ENCODE measurements at places on chromosomes 7 and 10. TPM values are rescaled to one million over a fixed set of nuclear protein-coding genes. Genes with fewer than 3 reads are reported as not detected.
A peak's percentile ranks its signal among the peaks of the same experiment; 100 is the strongest.

OR2A5 gene
- total RNA-seq: not detected

GRCh38 chr7:116726713-116727431 is 54.9 kb downstream of the MET start:
- DNase-seq: no peak
- H3K4me1 ChIP-seq: peaks cover 18% of the 10 kb centered on the region
- H3K27ac ChIP-seq: 0 out of 2 replicates have a peak overlapping the region, but pooled peaks have one; percentile 20
- H3K27me3 ChIP-seq: no peaks in the 10 kb centered on the region

- no peak for DNase-seq
- H3K27ac ChIP-seq: no peak overlapping the region
- peaks cover 40% of the 10 kb centered on the region for H3K4me1 ChIP-seq
These were observed 10.1 kb upstream of the MNX1 start for GRCh38 chr7:157020514-157021070.

DNA sequence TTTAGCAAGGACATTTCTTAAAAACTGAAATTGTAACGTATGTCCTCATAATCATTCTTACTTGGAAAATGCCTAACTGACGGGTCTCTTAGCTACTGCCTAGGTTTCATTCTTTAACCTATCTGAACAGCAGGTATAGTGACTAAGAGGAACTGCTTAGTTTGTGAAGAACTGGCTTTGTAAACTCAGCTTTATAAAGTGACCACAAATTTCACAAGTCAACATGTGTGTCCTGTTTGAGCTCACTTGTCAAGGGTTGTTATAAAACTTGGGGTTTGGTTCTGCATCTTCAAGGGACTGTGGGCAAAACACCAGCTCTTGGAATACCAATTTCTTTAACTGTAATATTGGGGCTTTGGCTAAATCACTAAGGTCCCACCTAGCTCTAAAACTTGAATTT is 32.2 kb downstream of the MRPS33 start:
- H3K27ac ChIP-seq: no peak overlapping the region
- no peaks in the 10 kb centered on the region for H3K4me1 ChIP-seq
- no peak for DNase-seq
- no peaks in the 10 kb centered on the region for H3K27me3 ChIP-seq
- H3K36me3 ChIP-seq: no peaks in the 10 kb centered on the region
- no peak overlapping the region for H3K4me3 ChIP-seq

GRCh38 chr10:121654021-121654545 is 55.8 kb upstream of the FGFR2 start:
- no peak overlapping the region for H3K27ac ChIP-seq
- H3K4me1 ChIP-seq: peaks cover 16% of the 10 kb centered on the region
- no peak for DNase-seq
- no peak overlapping the region for H3K4me3 ChIP-seq

GRCh38 chr7:113060100-113060499 is 26.5 kb downstream of the GPR85 start:
- DNase-seq: no peak
- H3K27me3 ChIP-seq: peaks cover 2% of the 10 kb centered on the region
- H3K36me3 ChIP-seq: no peaks in the 10 kb centered on the region
- no peak overlapping the region for H3K27ac ChIP-seq
- H3K4me1 ChIP-seq: no peaks in the 10 kb centered on the region
- H3K4me3 ChIP-seq: no peak overlapping the region

GRCh38 chr7:129657363-129657762 is 45.8 kb downstream of the NRF1 start:
- peaks cover 66% of the 10 kb centered on the region for H3K36me3 ChIP-seq
- H3K4me1 ChIP-seq: 0 out of 2 replicates have a peak, but pooled peaks cover 4% of the 10 kb centered on the region
- no peaks in the 10 kb centered on the region for H3K27me3 ChIP-seq
- DNase-seq: no peak

DNA sequence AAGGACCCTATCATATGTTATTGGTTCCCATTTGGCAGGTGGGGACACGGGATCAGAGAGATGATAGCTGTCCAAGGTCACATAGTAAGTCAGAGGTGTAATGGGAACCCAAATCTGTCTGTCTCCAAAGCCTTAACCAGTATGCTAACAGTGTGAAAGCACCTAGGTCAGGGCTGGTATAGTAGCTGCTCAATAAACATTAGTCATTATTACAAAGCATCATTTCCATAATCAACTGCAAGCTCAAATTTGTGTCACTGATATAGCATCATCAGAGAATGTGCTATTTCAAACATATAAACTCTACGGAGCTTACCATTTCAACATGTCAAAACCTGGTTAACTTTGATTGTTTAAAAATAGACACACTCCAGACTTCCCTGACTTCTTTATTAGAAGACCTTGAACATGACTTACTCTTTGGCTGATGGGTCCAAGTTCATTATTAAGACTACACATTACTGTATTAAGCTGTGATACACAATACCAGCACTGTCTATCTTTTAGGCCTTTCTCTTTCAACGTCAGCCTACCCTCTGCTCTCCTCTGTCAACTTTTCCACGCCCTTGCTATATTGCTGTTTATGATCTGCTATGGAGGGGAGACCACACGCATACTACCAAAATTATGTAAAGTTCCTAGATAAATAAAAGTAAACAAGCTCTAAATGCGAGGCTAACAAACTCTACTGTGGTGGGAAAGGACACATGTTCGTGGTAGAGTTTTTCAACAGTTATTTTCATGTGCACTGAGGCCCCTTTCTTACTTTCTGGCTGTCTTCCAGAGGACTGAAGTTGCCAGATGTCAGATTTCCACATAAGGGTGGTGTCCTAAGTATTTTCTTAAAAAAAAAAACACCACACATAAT is 33.6 kb downstream of the DNMBP start:
- H3K4me3 ChIP-seq: no peak overlapping the region
- DNase-seq: no peak
- H3K4me1 ChIP-seq: peaks cover 12% of the 10 kb centered on the region
- H3K27me3 ChIP-seq: no peaks in the 10 kb centered on the region
- H3K27ac ChIP-seq: no peak overlapping the region
- H3K36me3 ChIP-seq: 0 out of 2 replicates have a peak, but pooled peaks cover 3% of the 10 kb centered on the region
